Liver (tissue), 10 donors: ENCODE measurements at places on chromosomes 5 and 9. TPM values are rescaled to one million over a fixed set of nuclear protein-coding genes. Genes with fewer than 3 reads are reported as not detected.

DNA sequence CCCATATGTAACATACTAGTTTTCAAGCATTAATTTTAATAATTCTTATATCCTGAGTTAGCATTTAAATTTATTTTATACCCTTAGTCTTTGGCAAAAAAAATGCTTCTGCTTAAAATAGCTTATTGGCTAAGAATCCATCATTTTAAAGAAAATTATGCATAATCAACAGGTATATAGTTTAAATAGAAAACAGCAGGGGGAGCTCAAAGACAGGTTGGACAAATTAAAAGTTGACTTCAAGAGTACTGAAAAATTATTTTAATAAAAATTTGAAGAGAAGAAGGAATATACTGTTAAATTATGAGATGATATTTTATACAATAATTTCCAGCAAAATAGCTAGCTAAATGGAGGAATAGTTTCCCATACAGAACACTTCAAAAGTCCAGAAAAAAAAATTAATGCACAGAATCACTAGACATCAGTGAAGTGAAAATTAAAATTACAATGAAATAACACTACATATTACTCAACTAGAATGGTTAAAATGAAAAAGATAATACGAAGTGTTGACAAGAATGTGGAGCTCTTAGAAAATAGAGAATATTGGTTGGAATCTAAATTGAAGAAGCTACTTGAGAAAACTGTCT is 387.1 kb downstream of the PDE4D start:
- DNase-seq = no peak

- no peak for DNase-seq
Measured at GRCh38 chr9:34252016-34252415, 73.2 kb downstream of the UBAP1 start.

The SLC45A2 gene
- not detected for total RNA-seq

GRCh38 chr5:173234129-173234790 is 746 bp downstream of the NKX2-5 start:
- no peak for DNase-seq

DNA sequence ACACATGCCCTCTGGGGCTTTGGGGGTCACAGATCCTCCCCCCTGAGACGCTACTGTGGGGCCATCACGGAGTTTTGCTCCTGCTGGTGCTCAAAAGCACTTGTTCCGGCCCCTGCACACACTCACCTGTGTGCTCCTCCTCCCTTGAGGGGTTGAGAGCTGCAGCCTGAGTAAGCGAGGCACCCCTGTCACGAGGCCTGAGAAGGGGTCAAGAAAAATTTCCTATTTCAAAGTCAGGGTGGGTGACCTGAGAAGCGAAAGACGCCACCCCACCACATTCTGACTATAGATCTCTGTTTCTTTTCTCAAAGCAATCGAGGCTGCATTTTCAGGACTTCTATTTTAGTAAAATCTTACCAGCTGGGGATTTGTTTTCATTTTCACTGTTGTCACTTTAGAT is 138.5 kb downstream of the DCP2 start:
- no peak for DNase-seq

- no peak for DNase-seq
Measured at GRCh38 chr9:1879501-1879900, 135.6 kb upstream of the SMARCA2 start.

DNA sequence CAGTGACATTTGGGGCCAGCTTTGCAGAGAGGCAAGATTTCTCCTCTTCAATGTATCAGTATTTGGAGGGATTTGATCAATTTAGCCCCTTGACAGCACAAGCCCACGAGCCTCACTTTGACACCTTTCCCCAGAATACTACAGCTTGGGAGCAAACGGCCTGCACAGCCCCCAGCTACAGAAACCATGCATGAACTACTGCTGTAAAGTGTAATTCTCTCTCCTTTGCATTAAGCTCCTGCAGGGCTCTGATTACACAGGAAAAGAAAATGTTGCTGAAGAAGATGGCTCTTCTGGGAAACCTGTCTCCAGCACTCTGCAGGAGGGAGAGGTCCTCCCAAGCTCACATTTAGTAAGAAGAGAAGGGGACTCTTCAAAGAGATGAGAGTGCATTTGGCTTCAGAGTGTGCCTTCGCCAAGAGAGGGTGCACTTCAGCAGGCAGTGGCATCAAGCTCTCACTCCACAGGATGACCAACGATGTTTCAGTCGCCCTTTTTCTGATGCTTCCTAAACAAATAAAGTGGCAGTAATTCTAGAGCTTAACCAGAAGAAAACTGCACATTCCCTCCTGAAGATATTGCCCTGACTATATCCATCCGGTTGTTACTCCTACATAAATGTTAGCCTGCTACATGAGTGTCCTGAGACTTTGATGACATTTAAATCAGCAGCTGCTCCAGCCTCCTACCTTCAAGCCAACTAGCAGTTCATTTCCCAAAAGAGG is 272.2 kb downstream of the AUH start:
- no peak for DNase-seq

GRCh38 chr9:98532147-98532546 is 176.6 kb downstream of the GABBR2 start:
- no peak for DNase-seq

GRCh38 chr5:169474226-169474625 is 109.3 kb upstream of the SPDL1 start:
- no peak for DNase-seq

DNA sequence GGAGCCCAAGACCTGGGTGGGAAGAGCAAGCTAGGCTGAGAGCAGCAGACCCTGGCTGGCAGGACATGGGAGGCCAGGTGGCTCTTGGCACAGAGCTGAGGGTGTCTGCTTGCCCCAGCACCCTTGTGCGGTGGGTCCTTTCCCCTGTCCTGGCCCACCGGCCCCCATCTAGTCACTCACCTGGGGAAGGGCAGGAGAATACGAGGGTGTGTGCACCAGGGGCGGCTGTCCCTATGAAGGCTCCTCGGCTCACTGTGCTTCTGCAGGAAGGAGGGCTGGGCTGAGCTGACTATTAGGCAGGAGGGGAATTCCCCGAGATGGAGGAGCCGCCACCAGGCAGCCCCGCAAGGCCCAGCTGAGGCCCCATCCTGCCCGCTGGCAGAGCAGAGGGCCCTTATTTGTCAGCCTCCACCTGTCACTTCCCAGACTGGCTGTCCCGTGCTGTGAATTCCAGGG is 6.1 kb upstream of the TNIP1 start:
- no peak for DNase-seq

DNA sequence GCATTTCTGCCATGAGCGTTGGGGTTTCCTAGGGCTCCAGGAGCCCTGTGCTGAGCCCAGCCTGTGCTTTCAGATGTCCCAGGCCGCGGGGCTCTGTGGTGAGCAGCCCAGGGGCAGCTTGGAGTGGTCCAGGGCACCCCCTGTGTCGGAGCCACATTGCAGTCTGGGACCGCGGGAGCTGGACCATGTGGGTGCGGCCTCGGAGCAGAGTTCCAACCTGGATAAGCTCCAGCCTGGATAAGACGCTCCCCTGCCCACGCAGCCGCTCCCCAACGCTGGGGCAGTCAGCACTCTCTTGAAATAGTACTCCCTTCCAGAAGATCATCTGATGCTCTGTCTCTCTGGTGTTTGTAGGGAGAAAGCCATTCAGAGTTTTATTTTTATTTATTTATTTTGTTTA is 111.1 kb downstream of the WNK2 start:
- DNase-seq = no peak

The C5 gene
- total RNA-seq = 485 TPM

DNA sequence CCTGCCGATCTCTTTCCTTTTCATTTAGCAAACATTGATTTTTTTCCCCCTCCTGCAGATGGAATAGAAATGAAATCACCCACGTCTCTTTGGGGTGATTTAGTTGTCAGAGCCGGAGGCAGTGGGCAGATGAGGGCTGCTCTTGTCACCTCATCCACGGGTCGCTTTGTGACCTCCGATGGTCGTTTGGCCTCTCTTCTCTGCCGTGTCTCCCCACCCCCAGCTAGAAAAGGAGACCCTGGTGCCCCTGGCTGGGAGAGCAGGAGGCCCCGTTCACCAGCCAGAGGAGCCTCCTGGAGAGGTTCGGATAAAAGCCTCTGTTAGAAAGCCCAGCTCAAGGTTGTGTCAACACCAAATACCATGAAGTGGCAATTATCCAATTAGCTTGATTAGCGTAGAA is 21.6 kb upstream of the RXRA start:
- no peak for DNase-seq

DNA sequence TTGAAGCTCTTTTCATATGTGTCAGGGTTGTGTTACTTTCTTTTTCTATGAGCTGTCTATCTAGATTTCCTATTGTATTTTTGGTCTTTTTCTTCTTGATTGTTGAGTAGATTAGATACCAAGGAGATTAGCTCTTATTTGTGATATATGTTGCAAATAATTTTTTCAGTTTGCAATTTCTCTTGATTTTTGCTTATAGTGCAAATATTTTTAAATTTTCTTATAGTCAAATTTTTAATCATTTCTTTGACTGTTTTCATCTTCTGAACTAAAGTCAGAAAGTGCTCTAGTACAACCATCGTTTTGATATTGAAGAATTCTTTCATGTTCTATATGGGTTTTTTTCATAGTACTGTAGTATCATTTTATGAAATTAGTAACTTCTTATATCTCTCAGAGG is 193.7 kb downstream of the OSTF1 start:
- no peak for DNase-seq

DNA sequence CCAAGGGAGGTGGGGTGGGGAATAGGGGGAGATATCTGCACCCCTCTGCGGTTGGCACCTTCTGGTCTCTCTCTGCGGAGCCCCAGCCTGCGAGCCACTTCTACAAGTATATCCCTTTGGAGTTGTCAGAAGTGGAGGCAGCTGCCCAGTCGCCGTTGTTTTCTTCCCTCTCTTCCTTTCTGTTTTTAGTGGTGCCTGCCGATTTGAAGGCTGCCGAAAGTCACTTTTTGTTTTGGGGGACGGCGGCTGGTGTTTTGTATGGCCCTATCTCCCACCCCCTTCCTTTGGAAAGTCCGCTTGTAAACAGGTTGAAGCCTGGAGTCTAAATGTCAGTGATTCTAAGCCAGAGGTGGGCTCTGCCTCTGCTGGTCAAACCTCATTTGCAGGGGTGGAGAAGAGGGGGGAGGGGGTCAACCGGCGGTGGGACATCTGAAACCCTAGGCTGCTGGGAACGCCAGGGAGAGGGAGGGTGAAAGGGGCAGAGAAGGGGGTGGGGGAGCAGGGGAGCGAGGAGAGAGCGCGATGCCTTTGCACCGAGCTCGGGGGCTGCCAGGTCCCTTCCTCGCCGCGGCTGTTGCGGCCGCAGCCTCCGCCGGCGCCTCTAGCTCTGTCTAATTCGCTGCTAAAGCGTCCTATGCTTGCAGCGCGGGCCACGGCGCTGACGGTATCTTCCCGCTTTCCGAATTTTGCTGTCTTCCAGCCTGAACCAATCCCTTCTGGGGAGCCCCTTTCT is at the start of gene FGF10:
FGF10 (minus strand) TSS at position 331 of the 733 bp plus-strand sequence. CDS start 738 bp downstream, outside the sequence.
- DNase-seq = no peak

DNA sequence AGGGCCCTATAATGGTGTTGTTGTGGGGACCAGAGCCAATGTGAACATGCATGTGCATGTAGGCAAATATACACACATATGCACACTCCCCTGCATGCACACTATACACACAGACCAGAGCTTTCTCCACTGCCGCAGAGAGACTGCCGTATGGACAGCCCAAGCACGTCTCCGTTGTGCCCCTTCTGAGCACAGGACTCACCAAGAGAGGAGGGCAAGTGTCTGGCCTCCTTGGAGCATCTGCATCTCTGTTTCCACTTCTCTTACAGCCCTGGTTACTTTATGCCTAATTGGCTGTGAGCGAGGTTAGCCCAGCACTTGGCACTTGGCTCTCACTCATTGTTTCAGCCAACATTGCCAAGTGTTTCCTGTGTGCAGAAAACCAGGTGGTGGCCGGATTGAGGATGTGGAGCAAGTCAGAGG is 30.4 kb downstream of the CSF2 start:
- no peak for DNase-seq

The PPIP5K2 gene
- total RNA-seq = 30.4 TPM

- DNase-seq = no peak
Measured at GRCh38 chr5:115813719-115814118, 2.7 kb downstream of the CDO1 start.

The GARNL3 gene
- total RNA-seq = 0.89 TPM

DNA sequence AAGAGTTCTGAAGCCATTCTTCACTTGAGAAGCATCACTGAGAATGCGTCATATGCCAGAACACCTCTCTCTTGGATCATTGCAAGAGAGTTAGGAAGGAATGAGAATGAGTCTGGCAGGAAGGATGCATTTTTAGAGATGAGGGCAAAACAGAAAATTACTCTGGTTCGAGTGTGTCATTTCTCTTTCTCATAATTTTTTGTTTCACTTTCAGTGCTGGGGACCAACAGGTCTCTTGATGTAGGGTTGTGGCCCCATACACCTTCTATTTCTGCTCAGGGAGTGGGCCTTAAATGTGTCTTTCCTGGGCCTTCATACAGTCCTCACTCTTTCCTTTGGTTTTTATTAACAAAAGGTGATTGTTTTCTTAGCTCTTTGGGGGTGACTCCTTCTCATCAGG is 302.4 kb downstream of the NR3C1 start:
- DNase-seq = no peak

GRCh38 chr5:95962785-95963184 is 1.1 kb upstream of the ELL2 start:
- no peak for DNase-seq

DNA sequence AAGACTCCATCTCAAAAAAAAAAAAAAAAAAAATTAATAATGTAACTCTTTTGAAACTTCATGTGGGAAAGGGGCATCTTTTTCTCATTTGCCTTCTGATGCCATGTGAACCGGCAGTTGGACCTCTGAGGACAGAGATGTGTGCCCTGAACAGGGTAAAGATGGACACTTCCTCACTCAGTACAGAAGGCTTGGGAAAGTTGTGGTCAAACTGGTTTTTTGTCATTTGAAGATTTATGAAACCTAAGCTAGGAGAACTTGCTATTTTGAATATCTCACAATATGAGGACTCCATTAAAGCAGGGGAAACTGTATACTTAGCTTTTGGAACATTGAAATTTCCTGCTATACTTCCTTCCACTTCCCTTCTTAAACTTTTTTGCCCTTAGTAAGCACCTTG is 147.5 kb upstream of the ALDH1B1 start:
- DNase-seq = no peak

GRCh38 chr5:37323607-37324006 is 47.3 kb downstream of the NUP155 start:
- no peak for DNase-seq
